Fibroblast of skin of scalp (primary cell): ENCODE measurements at places on chromosomes 11 and 22.

DNA sequence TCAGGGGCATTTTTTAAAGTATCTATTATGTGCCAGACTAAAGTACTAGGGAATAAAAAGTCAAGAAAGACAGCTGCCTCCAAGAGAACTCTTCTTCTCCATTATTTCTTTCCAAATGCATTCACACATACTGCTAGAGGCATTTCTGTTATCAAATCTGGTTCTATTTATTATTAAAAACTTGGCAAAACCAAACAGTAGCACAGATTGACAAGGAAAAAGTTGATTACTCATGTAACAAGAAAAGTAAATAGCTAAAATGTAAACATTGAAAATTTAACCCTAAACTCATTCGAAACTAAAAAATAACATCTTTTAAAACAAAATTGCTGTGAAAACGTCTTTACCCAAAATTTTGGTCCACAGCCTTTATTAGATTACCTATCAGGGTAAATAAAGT lies 132.9 kb upstream of the GUCY1A2 start:
- DNase-seq, result no peak

DNA sequence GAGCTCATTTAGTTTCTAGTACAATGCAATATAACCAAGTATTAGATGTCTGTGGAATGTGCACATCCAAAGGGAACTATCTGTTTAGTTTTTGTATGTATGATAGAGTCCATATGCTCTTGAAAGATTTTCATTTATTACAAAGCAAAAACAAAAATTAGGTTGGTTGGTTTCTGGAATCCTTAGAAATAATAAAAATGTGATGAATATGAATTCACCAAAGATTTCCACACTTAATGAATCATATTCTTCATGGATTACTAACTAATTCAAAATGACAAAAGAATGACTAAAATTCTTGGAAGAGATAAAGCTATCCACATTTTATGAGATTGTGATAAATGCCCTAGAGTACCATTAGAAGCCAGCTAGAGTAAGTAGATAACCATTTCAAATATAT lies 261.1 kb downstream of the SBF2 start:
- peak; percentile 79 for DNase-seq

GRCh38 chr11:73467505-73467904 lies 91.3 kb downstream of the RELT start:
- no peak for DNase-seq

DNA sequence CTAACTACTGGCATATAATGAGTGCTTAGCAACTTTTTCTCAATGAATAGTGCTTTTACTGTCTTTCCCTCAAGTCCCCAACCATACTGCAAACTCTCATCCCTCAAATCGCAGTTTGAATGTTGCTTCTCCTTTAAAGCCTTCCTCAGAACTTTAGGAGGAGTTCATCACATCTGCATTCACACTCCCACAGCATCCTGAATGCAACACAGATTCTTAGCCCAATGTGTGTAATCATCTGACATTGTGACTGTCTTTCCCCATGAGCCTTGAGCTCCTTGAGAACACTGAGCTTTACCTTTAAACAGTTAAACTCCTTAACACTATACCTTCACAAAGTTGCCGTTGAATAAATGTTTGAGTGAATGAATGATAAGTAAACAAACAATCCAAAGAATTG lies 81.7 kb upstream of the FAM181B start:
- no peak for DNase-seq

- DNase-seq, result no peak
These were observed 85.9 kb downstream of the MICAL2 start for GRCh38 chr11:12196308-12196707.

DNA sequence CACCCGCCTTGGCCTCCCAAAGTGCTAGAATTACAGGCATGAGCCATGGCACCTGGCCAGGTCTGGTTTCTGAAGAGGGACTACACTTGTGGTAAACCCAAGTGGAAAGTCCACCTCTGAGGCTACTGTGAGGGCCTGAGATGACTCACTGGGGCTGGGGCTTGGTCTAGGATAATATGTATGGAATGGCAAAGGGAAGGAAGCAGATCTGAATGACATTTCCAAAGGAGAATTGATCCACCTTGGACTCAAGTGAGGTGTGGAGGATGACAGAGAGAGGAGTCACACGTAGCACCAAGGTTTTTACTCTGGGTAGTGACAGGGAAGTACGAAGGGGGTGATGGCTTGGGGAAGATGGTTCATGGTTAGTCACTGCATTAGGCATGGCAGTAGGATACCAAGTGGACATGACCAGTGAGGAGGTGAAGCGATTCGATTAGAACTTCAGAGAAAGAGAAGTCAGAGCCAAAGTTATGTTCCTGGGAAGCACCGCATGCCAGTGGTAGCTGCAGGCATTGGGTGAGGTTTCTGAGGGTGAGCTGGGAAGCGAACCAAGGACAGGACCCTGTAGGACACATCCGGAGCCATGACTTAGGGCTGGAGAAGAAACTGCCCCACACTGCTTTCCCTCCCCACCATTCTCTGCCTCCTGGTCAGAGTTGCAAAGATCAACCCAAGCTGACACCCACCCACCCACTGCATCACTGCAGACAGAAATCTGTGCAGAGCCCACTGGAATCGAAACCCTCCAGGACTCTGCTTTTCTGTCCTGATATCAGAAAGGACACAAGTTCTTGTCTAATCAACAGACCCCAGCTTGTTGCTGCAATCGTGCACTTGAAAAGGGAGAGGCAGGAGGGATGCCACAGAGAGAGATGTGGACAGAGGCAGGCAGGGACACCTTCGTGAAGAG lies 13.0 kb upstream of the BCL9L start:
- peak; percentile 76 for DNase-seq

DNA sequence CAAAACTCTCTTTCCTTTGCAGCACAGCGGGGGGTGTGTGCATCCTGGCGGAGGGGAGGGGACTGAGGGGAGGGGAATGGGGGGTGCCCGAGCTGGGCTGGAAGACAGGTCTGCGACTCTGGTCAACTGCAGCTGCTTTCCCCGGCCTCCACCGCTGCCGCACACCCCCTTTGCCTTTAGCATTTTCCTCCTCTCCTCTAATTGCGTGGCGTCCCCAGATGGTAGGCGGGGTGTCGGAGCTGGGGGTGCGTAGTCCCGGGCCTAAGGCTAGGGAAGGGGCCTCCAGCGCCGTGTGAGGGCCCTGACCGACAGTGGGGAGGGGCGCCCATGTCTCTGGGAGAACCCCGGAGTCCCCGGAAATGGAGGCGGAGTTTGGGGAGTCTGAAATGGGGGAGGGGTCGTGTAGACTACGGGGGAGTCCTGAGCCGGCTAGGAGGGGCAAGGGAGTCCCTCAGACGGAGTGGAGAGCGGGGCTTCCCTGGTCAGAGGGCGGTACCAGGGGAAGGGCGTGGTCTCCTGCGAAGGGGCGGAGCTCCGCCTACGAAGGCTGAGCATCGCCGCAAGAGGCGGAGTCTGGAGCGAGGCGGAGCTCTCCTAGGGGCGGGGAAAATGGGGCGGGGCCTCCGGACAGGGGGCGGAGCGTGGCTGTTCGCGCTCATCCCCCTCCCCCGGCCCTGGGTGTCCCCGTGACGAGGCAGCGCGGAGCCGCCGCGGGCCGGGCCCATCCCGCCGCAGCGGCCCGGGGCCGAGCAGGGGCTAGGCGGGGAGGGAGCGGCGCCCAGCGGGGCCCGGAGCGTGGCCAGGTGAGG lies at the start of gene PELI3:
TSS of gene PELI3 (plus strand) at position 681 of the 809 bp plus-strand sequence. CDS start 1,224 bp downstream, outside the sequence.
- DNase-seq, result peak; percentile 92
